ENCODE measurements at places on chromosomes 5 and 9. TPM values are rescaled to one million over a fixed set of nuclear protein-coding genes. Genes with fewer than 3 reads are reported as not detected.

- no peak overlapping the region for H3K4me3 ChIP-seq
- no peak overlapping the region for H3K27ac ChIP-seq
- no peak for DNase-seq
- no peaks in the 10 kb centered on the region for H3K36me3 ChIP-seq
- H3K4me1 ChIP-seq: no peaks in the 10 kb centered on the region
Measured at GRCh38 chr5:152379331-152379730, 25.7 kb downstream of the NMUR2 start.

The BTNL3 gene
- polyA plus RNA-seq: 0.01 TPM

DNA sequence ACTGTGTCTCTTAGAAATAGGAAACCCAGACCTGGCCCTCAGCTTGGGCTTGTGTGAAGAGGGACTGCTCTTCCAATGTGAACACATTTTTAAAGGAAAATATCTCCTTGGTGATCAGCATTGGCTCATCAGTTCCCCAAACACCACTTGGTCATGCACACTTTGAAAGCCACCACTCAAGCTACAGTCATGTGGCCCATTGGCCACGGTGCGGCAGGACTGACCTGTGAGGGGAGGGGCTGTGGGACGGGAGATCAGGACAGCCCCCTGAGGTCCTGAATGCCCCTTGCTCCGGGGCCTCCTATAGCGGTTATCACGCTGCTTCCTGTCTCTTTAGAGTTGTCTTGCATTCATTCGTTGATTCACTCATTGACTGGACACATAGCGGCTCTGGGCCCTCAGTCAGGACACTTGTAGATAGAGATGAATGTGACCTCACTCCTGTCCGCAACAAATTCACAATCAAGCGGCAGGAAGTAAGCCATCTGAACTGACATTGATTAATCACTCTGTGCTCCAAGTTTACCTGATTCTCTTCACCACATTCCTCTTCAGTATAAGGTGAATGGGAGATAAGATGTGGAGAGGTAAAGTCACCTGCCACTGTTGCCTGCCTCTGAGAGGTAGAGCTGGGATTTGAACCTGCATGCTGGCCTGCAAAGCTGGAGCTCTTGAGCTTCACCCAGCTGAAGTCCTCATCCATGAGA is 73.1 kb downstream of the COL15A1 start:
- H3K27ac ChIP-seq: no peak overlapping the region
- no peaks in the 10 kb centered on the region for H3K4me1 ChIP-seq
- no peaks in the 10 kb centered on the region for H3K36me3 ChIP-seq
- no peak for DNase-seq
- no peak overlapping the region for H3K4me3 ChIP-seq
- H3K27me3 ChIP-seq: no peaks in the 10 kb centered on the region

DNA sequence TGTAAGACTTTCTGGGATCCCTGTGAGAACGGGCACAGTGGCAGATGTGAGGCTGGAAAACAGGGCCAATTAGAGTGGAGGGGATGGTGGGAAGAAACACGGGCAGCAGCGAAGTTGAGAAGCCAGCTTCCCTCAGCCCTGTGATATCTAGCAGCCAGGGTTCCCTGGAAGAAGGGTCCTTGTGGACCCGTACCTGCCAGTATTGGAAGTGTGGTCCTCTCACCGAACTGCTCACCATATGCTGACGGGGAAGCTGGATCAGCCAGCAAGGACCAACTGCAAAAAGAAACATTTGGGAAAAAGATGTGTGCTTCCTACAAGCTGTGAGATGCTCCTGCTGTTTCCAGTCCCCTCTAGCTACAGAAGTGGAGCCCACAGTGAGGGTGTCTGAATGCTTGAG is 13.6 kb downstream of the CKMT2 start:
- peaks cover 13% of the 10 kb centered on the region for H3K36me3 ChIP-seq
- H3K4me3 ChIP-seq: no peak overlapping the region
- H3K27ac ChIP-seq: peak overlapping the region; percentile 98
- no peaks in the 10 kb centered on the region for H3K27me3 ChIP-seq
- no peak for DNase-seq

The PAPPA gene
- 0.07 TPM for polyA plus RNA-seq

The TEK gene
- 7.1 TPM for polyA plus RNA-seq

- DNase-seq: no peak
- H3K36me3 ChIP-seq: peaks cover 89% of the 10 kb centered on the region
- H3K4me1 ChIP-seq: peaks cover 5% of the 10 kb centered on the region
- H3K27ac ChIP-seq: no peak overlapping the region
- no peak overlapping the region for H3K4me3 ChIP-seq
Measured at GRCh38 chr9:123000371-123001068, 32.9 kb upstream of the GPR21 start.

The HTR1A gene
- not detected for polyA plus RNA-seq

GRCh38 chr9:83299094-83299493 is 236.2 kb upstream of the RASEF start:
- H3K4me1 ChIP-seq: peaks cover 17% of the 10 kb centered on the region
- no peak overlapping the region for H3K4me3 ChIP-seq
- H3K27ac ChIP-seq: peak overlapping the region; percentile 68
- H3K36me3 ChIP-seq: peaks cover 9% of the 10 kb centered on the region
- DNase-seq: no peak

DNA sequence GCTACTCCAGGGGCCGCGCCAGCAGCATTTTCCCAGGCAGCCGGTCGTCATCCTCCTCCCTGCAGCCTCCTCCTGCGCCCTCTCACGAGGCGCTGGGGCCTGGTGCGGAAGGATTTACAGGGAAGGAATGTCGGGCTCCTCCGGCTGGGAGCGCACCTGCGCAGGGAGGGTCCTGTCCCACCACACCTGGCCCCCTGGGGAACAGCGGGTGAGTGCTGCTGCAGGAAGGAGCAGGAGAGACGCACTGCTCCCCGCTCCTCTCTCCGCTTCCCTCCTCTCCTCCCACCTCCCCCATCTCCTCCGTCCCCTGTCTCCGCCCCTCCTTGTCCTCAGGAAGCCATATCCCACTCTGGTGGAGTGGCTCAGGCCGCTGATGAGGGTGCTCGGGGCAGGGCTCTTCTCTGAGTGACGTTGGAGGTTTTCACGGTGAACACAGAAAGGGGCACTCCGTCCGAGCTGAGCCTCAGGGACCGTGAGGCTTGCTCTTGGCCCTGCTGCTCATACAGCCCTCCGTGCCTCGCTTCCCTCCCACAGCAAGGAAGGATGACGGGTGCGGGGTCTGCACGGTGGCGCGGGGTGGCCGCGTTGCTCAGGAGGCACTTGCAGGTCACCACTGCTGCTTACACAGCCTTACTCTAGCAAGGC is 31.3 kb downstream of the IRX4 start:
- peaks cover 18% of the 10 kb centered on the region for H3K27me3 ChIP-seq
- no peaks in the 10 kb centered on the region for H3K4me1 ChIP-seq
- H3K36me3 ChIP-seq: no peaks in the 10 kb centered on the region
- H3K27ac ChIP-seq: no peak overlapping the region
- H3K4me3 ChIP-seq: no peak overlapping the region

DNA sequence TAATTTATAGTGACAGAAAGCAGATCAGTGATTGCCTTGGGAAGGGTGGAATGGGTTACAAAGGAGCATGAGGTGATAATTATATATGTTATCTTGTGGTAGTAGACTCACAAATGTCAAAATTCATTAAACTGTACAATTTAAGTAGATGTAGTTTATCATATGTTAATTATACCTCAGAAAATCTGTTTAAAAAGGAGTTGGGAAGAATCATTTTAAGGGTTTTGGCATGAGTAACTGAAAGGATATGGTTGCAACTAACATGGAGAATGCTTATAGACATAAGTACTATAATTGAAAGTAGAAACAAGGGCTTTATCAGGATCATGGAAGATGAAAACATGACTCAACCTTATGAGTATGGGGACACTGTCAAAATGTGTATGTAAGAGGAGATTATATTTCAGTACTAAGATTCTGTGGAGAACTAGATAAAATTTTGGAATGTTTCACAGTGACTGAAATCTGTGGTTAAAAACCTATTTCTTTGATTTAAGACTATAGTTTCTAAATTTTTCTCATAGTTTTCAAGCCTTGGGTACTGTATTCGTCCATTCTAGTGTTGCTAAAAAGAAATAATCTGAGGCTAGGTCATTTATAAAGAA is 73.3 kb downstream of the FCHO2 start:
- H3K36me3 ChIP-seq: peaks cover 40% of the 10 kb centered on the region
- no peaks in the 10 kb centered on the region for H3K27me3 ChIP-seq
- no peak for DNase-seq
- H3K4me3 ChIP-seq: no peak overlapping the region

DNA sequence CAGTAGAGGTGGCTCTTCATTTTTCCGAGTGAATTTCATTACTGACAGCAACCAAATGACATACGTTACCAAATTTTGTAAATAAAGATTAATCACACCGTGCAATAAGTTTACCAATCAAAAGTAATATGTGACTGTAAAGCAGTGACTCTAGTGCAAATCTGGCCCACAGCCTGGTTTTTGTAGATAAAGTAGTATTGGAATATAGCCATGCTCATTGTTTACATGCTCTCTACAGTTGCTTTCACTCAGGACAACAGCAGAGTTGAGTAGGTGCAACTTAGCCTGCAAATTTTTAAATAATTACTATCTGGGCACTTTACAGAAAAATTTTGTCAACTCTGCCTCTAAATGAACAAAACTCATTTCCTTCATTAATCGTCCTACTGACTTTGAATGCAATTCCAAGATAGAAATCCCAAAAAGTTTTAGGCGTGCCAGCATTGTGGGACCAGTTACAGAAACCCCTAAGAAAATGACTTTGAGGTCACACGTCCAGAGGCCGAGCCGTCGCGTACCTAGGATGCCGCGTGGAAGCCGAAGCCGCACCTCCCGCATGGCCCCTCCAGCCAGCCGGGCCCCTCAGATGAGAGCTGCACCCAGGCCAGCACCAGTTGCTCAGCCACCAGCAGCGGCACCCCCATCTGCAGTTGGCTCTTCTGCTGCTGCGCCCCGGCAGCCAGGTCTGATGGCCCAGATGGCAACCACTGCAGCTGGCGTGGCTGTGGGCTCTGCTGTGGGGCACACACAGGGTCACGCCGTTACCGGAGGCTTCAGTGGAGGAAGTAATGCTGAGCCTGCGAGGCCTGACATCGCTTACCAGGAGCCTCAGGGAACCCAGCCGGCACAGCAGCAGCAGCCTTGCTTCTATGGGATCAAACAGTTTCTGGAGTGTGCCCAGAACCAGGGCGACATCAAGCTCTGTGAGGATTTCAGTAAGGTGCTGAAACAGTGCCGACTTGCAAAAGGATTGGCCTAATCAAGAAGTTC is 180.7 kb upstream of the TLE4 start:
- no peak overlapping the region for H3K4me3 ChIP-seq
- no peak overlapping the region for H3K27ac ChIP-seq
- H3K4me1 ChIP-seq: no peaks in the 10 kb centered on the region
- DNase-seq: peak; percentile 40
- H3K36me3 ChIP-seq: no peaks in the 10 kb centered on the region

- no peak overlapping the region for H3K4me3 ChIP-seq
- H3K36me3 ChIP-seq: no peaks in the 10 kb centered on the region
- peak overlapping the region; percentile 85 for H3K27ac ChIP-seq
- peaks cover 34% of the 10 kb centered on the region for H3K4me1 ChIP-seq
- no peaks in the 10 kb centered on the region for H3K27me3 ChIP-seq
Measured at GRCh38 chr9:99357575-99357974, 135.5 kb downstream of the SEC61B start.
